ENCODE measurements at places on chromosomes 12 and 14. TPM values are rescaled to one million over a fixed set of nuclear protein-coding genes. Genes with fewer than 3 reads are reported as not detected.

Gene SLC5A8
- not detected for total RNA-seq

Gene OVCH1
- 0.20 TPM for total RNA-seq

DNA sequence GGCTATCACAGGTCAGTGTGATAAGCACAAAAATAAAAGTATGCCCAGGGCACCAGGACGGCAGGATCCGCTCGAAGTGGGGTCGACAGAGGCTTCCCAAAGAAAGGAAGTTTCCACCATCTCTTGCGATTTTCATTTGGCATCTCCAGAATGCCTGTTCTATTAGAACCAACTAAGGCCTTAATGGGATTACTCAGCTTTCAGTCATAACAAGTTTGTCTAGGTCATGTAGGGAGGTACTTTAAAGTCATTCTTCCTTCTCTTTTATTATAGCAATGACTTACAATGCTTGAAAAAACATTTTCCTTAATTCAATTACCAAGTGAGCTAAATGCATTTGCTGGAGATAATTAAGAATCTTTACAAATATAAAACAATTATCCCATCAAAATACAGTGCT is 83.6 kb upstream of the DIO3 start:
- no peak for DNase-seq

DNA sequence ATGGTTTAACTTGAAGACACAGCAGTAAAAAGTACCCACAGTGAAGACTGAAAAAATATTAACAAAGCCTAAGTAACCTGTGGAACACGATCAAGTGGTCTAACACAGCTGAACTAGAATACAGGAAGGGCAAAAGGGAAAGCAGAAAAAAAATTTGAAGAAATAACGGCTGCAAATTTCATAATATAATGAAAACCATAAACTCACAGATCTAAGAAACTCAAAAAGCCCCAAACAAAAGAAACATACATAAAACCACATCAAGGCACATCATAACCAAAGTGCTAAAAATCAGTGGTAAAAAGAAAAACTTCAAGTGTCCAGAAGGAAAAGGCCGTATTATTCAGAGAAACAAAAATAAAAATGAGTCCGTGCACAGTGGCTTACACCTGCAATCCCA is 30.9 kb downstream of the SPPL3 start:
- no peak for DNase-seq

All from right cardiac atrium (tissue), 5 donors.